ENCODE measurements at places on chromosomes 6 and 20.

DNA sequence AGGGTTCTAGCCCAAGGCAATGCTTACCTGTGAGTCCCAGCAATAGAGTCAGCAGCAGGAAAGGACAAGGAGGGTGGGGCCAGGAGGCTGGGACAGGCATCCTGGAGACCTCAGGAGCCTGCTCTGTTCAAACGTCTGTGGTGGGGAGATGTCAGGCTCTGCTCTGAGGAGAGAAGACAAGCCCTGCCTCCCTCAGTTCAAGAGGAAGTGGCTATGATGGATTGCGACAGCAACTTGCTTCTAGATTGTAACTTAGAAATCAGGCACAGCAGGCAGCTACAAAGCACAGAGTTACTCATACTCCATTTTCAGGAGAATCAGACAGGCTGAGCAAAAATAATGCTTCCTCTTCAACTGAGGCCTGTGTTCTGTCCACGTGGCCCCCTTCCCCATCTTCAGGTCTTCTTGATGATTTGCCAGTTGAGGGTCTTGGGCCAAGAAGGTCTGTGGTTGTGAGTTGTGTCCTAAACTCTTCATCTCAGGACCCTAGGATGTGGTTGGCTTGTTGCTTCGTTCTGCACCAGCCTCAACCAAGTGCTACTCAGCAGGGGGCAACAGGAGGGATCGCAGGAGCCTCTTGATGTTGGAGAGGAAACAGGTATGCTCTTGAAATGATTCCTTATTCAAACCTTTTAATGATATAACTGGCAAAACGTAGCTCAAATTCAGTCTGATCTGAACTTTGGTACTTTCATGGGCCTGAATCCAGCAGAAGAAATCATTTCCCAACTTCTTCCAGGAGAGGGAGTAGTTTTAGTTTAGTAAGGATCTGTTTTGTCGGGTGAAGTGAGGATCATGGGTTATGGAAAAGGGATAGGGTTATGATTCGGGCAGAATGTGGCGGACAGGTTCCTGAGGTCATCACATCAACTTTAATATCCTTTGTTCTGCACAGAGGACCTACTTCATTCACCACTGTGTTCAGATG, 31.0 kb downstream of the SIRPB1 start:
- DNase-seq = no peak

- peak; percentile 35 for DNase-seq
These were observed 29.9 kb downstream of the ABHD12 start for GRCh38 chr20:25360631-25361286.

DNA sequence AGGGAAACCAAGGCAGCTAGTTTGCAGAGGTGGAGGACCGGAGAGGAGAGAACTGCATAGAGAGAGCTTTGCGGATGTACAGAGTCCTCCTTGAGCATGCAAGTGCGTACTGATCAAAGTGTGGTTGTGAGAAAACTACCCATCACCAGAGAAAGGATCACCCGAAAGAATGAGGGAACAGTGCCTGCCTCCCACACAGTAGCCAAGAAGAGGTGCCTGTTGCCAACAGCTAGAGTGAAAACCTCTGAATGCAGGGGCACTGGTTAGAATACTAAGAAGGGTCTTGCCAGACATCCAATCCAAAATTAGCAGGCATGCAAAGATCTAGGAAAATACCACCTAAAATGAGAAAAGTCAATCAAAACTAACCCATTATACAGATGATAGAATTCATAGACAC, 166.6 kb upstream of the AKAP12 start:
- DNase-seq = no peak

GRCh38 chr6:20564777-20565176, 30.5 kb downstream of the CDKAL1 start:
- no peak for DNase-seq

GRCh38 chr6:15505463-15505918, 157.3 kb downstream of the DTNBP1 start:
- no peak for DNase-seq

DNA sequence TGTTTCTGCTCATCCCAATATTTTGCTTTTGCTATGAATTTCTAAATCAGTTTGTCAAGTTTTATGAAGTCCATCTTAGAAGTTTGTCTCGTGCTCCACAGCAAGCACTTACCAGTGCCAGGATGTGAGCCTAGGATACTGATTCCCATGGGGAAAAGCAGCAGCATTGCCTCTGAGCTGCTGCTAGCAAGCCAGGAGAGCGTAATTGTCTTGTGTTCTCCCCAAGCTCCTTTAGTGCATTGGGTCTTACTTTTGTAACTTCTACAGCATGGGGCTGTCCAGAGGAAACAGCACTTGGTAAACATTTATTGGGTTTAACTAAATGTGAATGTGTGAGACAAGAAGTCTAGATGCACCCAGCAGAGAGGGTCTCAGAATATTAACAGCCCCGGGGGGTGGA, 76.1 kb downstream of the RNF182 start:
- DNase-seq = no peak

- no peak for DNase-seq
These were observed 3.7 kb downstream of the KIF16B start for GRCh38 chr20:16569246-16570153.

DNA sequence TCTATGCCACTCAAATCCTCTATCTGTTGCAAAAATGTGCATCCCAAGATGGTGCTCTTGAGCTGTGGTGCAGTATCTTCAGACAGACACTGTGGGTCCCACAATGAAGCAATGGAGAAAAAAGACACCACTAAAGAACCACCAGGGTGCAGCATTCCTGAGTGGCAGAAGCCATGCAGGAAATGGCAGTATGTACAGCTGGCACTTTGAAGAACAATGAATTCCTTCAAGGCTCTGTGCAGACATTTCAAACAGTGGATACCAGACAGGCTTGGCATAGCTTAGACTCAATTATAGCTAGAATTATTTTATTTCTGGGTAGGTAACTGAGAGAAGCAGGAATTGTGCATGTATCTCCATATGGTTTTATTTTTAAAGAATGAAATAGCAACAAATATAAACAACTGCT, 24.0 kb upstream of the HDAC2 start:
- DNase-seq = peak; percentile 53

DNA sequence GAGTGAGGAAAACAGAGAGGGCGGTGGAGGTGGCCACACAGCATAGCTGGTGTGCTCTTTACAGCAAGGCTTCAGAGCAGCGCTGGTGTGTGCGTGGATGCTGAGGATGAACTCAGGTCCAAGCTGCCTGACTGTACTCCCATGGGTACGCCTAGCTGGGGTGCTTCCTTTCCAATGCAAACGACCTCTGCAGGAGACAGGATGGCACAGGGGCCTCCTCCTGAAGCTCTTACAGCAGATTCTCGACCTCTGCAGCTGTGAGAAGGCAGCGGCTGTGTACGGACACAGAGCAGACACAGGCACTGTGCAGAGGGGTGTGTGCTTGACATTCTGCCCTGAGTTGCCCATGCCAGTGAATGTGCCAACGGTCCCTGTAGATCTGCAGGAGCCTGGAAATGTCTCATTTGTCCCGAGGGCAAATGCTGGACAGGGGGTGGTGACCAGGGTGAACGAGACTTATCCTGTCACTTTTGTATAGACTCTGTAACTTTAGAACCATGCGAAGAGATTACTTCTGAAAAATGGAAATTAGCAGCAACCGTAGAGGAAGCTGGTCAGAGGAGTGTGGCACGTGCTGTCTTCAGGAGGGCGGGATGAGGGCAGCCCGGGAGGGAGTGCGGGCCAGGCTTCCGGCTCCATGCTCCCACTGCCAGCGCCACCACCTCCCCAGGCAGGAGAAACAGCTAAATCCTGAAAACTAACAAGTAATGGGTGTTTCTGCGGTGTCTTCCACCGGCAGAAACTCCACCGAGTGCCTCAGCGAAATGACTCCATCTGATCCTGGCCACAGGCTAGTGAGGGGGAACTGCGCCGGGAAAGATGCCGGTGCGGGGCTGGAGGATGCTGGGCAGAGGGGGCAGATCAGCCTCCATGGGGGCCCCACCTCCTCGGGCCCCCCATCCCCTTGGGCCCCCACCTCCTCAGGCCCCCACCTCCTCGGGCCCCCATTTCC, 120.9 kb upstream of the RPS6KA2 start:
- DNase-seq = peak; percentile 76

GRCh38 chr6:29486577-29486976, 1.2 kb downstream of the MAS1L start:
- DNase-seq = no peak

DNA sequence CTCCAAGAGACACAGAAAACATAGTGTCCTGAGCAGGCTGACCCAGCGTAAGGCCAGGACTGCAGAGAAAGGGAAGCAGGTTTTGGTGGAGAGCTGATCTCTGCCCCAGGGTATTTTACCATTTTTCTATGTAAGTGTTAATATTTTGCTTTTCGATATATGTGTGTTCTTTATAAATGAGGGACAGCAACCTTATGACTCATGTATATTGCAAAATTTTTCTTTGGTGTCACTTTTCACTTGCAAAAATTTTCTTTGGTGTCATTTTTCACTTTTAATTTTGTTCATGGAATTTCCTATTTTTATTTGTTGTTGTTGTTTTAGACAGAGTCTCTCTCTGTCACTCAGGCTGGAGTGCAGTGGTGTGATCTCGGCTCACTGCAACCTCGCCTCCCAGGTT, 34.6 kb upstream of the PXDC1 start:
- DNase-seq = no peak

- DNase-seq = peak; percentile 84
These were observed 205.9 kb downstream of the ZMYND8 start for GRCh38 chr20:47150403-47151152.

GRCh38 chr6:28351087-28351486, 1.3 kb downstream of the ZKSCAN3 start:
- no peak for DNase-seq

DNA sequence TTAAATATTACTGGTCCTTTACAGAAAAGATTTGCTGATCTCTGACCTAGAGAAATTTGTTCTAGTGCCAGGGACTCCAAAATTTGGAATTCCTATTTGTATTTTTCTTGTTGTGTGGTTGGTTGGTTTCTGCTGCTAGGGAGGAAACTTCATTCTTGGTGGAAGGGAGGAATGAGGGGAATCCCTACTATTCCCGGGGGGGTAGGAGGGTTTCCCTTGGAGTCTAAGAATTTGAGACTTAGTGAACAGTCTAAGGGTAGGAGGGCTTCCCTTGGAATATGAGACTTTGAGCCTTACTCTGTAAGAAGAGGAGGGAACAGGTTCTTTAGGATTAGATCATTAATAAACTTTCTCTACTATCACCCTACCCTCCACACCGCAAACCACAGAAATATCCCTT, 67.1 kb upstream of the ADGRF1 start:
- no peak for DNase-seq

- DNase-seq = no peak
These were observed 90.3 kb downstream of the FYN start for GRCh38 chr6:111782887-111783466.

DNA sequence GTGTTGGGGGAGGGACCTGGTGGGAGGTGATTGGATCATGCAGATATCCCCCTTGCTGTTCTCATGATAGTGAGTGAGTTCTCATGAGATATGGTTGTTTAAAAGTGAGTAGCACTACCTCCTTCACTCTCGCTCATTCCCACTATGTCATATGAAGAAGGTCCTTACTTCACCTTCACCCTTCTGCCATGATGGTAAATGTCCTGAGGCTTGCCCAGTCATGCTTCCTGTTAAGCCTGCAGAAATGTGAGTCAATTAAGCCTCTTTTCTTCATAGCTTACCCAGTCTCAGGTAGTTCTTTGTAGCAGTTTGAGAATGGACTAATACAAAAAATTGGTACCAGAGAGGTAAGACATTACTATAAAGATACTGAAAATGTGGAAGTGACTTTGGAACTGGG, 425.9 kb downstream of the HTR1B start:
- no peak for DNase-seq

DNA sequence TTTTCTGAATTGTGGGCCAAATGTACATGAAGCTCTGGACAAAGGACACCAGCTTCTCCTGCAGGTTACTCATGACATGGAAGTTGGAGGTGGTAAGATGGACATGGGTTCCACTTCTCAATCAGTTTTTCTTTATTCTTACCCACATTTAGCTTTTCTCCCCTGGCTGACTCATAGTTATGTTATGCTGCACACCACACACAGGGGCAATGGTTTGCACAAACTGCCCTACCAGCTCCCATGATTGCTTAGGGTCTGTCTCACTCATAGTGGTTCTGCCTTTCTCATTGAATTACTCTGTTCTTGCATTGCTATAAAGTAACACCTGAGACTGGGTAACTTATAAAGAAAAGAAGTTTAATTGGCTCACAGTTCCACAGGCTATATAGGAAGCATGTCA, 4.5 kb upstream of the CD109 start:
- no peak for DNase-seq

DNA sequence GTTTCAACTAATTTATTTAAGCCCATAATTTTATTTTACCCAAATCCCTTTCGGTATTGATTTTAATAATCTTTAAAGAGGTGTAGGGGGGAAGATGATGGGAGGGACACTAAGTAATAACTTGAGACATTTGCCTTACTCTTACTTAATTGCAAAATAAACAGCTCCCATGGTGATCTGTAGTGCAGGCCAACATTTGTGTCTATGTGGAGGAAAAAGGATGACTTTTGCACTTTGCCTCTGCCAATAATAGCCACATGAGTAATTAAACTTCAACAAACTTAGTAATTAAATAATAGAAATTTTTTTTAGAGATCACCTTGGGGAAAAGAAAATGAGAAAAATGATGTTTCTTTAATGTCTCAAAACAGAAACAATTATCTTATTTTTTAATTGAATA, 29.9 kb upstream of the CD2AP start:
- DNase-seq = no peak

DNA sequence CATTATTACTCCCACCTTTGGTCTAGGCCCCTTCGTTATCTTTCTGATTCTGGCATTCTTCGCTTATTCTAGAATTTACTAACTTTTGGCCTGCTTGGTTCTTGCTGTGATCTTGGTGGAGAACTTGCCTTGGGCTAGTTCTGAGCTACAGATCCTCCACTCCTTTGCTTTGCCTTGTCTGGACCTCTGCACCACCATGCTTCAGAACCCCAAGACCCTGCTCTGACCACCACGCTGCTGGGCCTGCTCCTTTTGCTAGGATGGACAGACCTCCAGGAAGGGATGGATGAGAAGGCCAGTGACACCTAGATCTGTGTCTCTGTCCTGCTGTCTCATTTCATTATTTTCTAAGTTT, 30.4 kb upstream of the CCN2 start:
- no peak for DNase-seq

All from H7 (cell line).